Left hindlimb (tissue), 1 donor: ENCODE measurements at places on chromosomes 1 and 21.

- no peak for DNase-seq
Observed at GRCh38 chr1:172779491-172779890, 120.6 kb downstream of the FASLG start.

DNA sequence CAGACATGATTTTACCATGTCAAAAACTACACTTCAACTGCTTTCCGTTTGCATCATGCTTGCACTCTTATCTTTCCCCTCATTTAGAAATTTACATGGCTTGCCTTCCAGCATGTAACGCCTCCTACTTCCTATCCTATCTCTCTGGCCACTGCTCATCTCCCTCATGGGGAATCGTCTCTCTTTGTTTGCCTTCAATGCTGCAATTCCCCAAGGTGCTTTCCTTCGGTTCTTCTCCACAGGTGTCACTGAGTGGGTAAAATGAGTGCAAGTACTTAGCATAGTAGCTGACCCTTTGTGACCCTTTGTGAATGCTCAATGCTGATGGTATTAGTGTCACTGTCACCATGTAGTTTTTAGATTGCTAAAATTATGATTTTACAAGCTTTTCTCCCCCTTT lies 63.1 kb downstream of the APP start:
- DNase-seq = no peak

DNA sequence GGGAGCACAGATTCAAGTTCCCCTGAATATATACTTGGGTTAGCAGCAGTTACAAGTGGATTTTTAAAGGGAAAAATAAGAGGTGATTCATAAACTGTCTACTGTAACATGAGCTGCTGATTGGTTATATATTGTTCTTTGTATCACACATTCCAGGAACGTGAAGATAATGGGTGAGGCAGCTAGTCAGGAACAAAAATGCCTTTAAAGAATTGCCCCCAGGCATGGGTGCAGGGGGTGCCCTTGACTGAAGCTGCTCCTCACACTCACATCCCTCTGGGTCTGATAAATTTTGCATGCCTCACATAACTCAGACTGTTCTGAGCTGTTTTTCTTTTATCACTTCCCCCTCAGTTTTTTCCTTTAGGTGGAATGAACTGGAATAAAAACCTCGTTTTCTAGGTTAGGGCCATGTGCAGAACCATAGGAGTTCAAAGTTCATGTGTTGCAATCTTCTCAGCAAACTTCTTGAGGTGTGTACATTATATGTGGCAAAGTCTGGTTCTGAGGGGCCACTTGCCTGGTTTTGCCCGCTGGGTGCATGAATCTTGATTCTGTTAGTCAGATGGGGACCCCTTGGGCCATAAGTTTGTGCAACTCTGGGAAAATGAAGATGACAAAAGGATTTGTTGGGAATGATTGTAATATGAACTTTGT lies 21.1 kb downstream of the TBX19 start:
- no peak for DNase-seq

- DNase-seq = no peak
Observed at GRCh38 chr1:53708687-53709086, 30.3 kb downstream of the GLIS1 start.

DNA sequence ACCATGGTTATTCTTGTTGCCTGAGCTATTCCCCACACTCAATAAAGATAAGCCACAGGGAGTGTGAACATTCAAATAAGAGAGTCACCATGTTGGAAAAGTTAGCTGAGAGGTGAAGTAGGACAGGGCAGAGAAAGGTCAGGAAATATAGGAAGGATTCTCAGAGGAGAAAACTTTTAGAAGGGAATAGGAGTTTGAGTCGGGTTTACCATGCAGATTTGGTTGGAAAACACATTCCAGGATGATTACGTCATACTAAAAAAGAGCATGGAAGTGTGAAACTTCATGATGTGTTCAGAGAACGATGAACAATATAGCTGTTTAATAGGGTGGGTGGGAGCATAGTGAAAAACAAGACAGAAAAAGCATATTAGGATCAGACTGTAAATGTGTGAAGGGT lies 1125.3 kb upstream of the ADGRL2 start:
- no peak for DNase-seq

DNA sequence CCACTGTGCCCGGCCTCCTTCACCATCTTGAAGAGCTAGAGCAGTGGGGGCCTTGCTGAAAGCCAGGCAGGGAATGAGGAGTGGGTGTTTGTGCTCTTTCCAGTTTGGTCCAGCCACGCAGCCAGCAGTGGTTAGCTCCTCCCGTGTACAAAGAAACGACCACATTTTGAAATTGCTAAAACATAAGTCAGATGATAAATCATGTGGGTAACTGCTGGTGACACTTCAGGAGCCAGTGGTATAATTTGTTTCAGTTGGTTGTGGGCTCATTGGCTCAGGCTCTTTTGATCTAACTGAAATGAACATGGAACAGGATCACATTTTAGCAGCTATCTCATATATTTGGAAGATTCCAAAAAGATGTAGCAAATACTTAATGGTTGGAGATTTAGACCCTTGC lies 87.6 kb downstream of the MTR start:
- no peak for DNase-seq

GRCh38 chr21:44530221-44530902 lies 9.6 kb downstream of the KRTAP10-1 start:
- no peak for DNase-seq

GRCh38 chr1:14611792-14612191 lies 13.3 kb downstream of the KAZN start:
- no peak for DNase-seq

DNA sequence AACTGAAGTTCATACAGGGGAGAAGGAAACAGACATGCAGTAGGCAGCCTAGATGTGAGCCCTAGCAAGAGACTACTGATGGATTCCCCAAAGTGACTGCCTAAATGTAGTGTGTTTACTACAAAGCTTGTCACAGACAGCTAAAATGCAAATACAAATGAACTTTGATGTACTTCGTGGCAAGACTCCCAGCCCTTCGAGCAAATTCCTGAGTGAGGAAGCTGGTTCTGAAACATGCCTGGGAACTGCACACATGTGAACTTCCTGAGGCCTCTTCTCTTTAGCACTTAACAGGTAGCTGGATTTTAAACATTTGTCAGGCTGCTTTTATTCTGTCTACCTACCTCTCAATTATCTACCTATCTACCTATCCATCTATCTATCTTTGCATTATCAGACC lies 6.7 kb upstream of the IRF2BP2 start:
- no peak for DNase-seq

GRCh38 chr1:204494281-204495077 lies at the start of gene PIK3C2B:
TSS of gene PIK3C2B (minus strand) at chr1:204494805. CDS start at chr1:204469802, 25,003 bp downstream.
- peak; percentile 91 for DNase-seq

- no peak for DNase-seq
Observed at GRCh38 chr1:196181594-196181878, 426.7 kb downstream of the KCNT2 start.

DNA sequence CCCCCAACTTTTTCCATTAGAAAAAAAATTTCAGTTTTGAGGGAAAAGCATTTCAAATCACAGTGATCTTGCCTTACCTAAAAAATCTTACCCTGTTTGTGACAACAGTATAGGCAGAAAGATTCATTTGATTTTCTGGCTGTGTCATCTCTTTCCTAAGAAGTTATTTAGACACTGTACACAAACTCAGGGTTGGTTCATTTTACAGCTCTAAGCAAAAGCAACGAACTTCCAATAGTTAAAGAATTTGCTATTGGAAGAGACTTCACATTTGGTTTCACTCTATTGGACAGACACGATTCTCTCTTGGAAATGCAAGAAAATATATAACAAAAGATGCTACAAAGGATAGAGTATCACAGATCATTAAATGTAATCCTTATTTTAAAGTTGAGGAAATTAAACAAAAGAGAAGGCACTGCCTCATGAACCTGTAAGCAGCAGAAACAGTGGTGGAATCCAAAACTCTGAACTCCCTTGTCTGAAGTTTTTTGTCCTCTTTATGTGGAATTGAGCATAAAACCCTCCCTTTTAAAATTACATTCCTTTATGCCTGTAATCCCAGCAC lies 20.8 kb downstream of the EYA3 start:
- no peak for DNase-seq

DNA sequence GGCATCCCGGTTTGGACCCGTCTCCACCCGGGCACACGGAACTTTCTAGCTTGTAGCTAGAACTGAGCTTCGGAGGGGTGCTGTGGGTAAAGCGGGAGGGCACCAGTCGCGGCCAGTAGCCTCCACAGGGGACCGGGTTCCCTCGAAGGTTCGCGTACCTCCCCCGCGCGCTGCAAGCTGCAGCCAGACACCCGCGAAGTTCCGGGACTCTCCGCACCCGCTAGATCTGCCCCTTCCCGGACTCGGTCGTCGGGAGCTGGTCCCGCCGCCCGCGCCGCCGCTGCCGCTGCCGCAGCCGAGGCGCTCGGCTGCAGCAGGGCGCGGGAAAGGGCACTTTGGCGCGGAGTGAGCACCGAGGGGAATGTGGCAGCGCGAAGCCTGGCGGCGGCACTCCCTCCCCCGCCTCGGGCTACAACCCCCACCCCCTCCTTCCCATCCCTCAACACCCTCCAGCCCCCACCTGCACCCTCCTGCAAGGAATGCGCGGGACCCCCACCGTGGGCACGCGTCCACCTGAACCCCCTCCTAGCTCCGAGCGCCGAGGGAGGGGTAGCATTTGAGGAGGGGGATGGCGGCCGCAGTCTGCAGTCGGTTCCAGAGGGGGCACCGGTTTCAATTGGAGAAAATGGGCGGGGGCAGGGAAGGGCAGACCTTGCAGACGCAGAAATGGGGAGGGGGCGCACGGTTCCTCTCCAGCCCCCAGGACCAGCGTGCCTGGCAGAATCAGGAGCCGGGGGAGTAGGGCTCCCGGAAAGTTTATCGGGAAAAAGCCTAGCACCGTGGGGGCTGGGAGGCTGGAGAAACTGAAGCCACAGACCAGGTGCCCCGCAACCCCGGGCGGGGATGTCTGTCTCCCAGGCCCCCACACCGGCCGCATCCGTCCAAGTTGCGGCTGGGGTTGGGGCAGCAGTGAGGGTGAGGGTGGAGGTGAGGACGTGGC lies 968 bp downstream of the CSMD2 start:
- DNase-seq = no peak

GRCh38 chr1:24308365-24309015 lies 10.7 kb upstream of the GRHL3 start:
- DNase-seq = no peak

- no peak for DNase-seq
Observed at GRCh38 chr1:84373436-84374141, 24.7 kb upstream of the DNASE2B start.

DNA sequence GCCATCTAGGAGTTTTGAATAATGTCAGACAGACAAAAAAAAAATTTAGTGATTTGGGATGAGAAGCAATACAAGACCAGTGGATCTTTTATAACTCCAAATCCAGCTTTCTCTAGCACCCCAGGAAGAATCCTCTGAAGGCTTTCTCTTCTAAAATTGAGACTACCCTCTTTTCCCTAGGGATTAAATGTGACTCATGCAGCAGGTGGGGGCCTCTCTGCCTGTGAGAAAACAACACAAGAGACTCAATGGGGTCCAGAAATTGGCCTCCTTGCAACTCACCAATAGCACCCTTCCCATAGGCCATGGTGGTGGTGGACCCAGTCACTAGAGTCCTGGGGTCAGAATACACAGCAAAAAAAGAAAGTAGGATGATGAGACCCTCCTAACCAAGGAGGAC lies 120.3 kb upstream of the ATP1A1 start:
- no peak for DNase-seq

- DNase-seq = no peak
Observed at GRCh38 chr1:109484519-109484975, 842 bp downstream of the ATXN7L2 start.

- no peak for DNase-seq
Observed at GRCh38 chr1:201933840-201934430, 12.4 kb downstream of the LMOD1 start.

GRCh38 chr1:192066202-192066601 lies 92.1 kb upstream of the RGS18 start:
- no peak for DNase-seq

DNA sequence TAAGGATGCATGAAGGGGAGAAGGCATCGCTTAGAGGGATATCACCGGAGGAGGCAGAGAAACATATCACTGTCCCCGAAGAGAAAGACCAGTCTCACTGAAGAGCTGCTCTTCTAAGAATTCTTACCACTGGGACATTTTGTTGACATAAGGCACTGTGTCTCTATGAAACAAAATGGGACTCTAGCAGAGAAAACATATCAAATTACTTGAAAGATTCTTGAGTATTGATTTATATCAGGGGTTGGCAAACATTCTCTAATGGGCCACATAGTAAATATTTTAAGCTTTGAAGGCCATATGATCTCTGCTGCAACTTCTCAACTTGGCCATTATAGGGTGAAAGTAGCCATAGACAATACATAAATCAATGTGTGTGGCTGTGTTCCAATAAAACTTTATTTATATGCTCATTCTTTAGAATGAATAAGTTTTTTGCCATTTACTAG lies 41.0 kb upstream of the GREM2 start:
- no peak for DNase-seq

- no peak for DNase-seq
Observed at GRCh38 chr1:244863491-244864252, 671 bp downstream of the HNRNPU start.

- DNase-seq = peak; percentile 22
Observed at GRCh38 chr1:54390655-54391054, 15.5 kb downstream of the SSBP3 start.

DNA sequence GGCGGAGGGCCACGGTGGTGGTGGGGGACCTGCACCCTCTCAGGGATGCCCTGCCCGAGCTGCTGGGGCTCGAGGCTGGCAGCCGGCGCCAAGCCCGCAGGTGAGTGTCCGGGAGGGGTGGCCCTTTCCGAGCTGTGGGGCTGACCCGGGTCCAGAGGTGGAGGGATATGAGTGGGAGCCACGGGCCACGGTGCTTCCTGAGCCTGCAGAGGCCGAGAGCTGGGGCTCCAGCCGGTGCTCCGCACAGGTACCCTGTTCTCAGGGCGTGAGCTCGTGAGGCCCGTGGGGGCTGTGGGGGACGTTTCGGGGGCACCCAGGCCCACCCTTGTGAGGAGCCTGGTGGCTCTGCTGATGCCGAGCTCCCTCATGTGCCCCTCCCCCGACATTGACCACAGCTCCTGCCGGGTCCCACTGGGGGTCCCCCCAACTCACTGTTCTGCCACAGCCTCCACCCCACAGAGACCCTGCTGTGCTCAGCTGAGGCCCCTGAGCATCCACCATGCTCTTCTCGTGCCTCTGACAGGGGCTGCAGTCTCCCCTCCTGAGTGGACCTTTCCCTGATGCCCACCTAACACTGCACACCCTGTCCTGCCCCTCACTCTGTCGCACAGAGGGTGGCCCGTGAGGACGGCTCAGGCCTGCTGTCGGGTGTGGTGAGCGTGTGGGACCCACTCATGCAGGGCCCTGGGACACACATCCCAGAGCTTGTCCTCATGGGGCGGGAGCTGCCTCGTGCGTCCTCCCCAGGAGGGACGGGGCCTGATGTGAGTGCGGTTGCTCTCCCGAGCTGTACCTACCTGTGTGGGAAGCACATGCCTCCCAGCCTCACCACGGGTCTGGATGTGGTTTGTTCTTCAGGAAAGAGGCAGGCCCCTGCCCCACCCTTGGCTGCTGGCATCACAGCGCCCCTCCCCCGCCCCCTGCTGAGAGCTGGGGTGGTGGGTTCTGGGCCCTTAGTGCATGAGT lies 27.5 kb downstream of the SLX9 start:
- no peak for DNase-seq

- no peak for DNase-seq
Observed at GRCh38 chr1:89635825-89636815, 3.2 kb downstream of the LRRC8C start.
